ENCODE measurements at places on chromosomes 3 and 15.
A peak's percentile ranks its signal among the peaks of the same experiment; 100 is the strongest.

GRCh38 chr15:64742385-64742784, 33.0 kb downstream of the RBPMS2 start:
- DNase-seq, result no peak

- DNase-seq, result no peak
Measured at GRCh38 chr3:48012659-48013058, 3.6 kb downstream of the MAP4 start.

- DNase-seq, result no peak
Measured at GRCh38 chr3:182913889-182914288, 66.4 kb downstream of the DCUN1D1 start.

GRCh38 chr3:53171064-53171418, 10.0 kb downstream of the PRKCD start:
- DNase-seq, result no peak

DNA sequence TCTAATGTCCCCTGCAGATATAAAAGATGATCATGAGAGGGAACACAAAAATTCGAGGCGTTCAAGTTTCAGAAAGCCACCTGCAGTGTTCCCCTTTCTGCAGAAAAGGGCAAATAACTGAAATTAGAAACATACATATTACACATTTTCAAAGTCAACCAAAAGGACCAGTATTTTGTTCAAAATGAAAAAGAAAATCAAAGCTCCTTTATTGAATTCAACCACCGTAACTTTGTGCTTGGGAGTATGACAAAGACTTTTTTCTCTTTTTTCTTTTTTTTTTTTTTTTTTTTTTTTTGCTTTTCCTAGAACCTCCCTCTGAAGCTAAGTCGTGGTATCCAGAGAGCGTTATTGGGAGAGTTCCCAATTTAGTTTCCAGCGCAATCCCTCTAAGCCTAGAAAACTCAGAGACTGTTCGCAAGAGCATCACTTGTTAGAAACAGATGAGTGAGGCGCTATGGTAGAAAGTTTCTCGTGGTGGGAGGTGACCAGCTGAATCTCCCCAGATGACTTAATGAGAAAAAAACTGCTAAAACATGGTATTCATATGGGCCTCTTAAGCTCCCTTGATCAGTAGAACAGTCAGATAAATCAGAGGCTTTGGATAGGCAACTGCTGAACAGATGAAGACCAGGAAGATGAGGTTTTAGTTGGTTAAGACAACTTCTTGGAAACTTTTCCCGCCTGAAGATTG, 77.4 kb downstream of the MB21D2 start:
- no peak for DNase-seq

- DNase-seq, result no peak
Measured at GRCh38 chr3:120424506-120424905, 26.3 kb downstream of the FSTL1 start.

GRCh38 chr3:191499307-191500080, 38.5 kb downstream of the PYDC2 start:
- no peak for DNase-seq

DNA sequence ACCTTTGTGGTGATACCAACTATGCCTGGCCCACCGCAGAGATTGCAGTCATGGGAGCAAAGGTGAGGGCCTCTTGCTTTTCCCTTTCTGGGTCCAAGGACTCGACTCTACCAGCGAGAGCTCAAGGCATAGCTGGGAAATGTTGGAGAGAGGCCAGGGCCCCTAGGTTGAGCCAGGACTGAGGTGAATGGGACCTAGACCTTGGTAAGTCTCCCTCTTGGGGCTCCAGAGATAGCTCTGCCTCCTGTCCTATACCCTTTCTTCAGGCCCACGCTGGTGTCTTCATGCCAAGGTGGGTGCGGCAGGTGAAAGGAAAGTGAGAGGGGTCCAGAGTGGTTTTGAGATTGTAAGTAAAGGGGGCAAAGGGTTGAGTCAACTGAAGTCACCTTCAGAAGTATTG, 77.5 kb downstream of the PCCB start:
- no peak for DNase-seq

DNA sequence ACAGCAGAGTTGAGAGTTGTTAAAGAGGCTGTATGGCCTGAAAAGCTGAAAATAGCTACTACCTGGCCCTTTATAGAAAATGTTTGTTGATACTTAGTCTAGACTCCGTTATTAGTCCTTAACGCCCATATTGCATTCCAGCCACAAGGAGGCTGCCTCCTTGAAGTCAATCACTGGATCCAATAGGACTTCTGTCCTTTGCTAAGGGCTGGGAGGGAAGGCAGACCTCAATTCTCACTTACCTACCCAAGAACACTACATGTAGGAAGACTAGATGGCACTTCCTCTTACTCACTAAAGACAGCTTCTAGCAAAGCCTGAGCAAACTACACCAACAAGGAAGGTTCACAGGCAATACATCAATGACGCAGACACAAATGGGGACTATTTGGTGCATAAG, 139.5 kb upstream of the HACD2 start:
- DNase-seq, result no peak

DNA sequence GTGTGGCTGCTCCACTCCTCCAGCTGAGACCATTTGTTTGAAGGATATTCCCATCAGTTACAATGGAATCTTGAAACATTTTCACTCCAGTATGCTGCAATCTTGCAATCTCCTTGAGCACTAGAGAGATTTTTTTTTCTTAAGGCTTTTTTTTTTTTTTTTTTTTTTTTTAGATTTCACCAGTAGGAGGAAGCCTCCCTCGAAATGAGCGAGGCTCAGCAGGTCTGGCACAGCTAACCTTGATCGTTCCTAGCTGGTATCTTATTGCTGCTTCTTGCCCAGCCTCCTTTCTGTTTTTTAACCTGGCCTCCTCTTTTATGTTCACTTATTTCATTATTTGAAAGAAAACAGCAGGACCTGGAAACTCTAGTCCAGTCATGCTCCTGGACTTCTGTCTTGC, 48.1 kb downstream of the RAP2B start:
- DNase-seq, result no peak

- no peak for DNase-seq
Measured at GRCh38 chr15:99487337-99487730, 78.5 kb upstream of the MEF2A start.

DNA sequence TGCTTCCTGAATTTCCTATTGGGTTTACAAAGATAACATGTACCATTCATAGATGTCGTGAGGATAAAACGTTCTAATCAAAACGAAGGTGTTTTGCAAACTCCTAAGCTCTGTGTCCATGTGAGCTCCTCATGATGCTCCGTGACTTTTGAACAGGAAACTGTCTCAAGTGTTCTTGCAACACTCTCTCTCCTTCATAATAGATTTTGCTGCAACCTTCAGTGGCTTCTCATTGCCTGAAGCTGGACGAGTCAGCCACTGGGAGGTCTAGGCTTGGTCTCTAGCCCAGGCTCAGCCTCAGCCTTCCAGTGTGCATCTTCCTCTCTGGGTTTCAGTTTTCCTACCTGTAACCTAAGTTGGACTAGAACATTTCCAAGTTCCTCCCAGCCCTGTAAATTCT, 18.7 kb upstream of the BCL2A1 start:
- no peak for DNase-seq

- DNase-seq, result no peak
Measured at GRCh38 chr15:71096676-71097075, 18.6 kb upstream of the THSD4 start.

GRCh38 chr3:170180079-170180907, 1.2 kb downstream of the PHC3 start:
- no peak for DNase-seq

DNA sequence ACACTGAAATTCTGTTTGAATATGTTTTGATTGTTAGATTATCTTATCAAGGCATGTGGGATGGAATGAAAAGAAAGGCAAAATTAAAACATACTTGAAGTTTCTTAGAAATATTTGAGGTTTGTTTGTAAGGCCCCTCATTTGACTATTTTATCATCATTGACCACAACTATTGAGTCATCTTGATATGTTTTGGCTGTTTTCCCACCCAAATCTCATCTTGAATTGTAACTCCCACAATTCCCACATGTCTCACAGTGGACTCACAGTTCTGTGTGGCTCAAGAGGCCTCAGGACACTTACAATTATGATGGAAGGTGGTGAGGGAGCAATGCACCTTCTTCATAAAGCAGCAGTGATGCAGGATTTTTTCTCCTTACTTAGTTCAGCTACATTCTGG, 917.1 kb downstream of the PLOD2 start:
- peak; percentile 87 for DNase-seq

- DNase-seq, result no peak
Measured at GRCh38 chr3:184117636-184118035, 17.5 kb upstream of the EIF2B5 start.

- no peak for DNase-seq
Measured at GRCh38 chr15:33116198-33116597, 78.3 kb downstream of the FMN1 start.

- no peak for DNase-seq
Measured at GRCh38 chr3:132622148-132622547, 25.1 kb downstream of the ACKR4 start.

- DNase-seq, result no peak
Measured at GRCh38 chr15:22902046-22902445, 63.6 kb downstream of the NIPA2 start.

- peak; percentile 100 for DNase-seq
Measured at GRCh38 chr3:72891053-72891855, 3.4 kb downstream of the GXYLT2 start.

GRCh38 chr15:29438703-29439055, 169.1 kb upstream of the NSMCE3 start:
- no peak for DNase-seq

- peak; percentile 2 for DNase-seq
Measured at GRCh38 chr3:124663690-124664089, 66.6 kb upstream of the UMPS start.

DNA sequence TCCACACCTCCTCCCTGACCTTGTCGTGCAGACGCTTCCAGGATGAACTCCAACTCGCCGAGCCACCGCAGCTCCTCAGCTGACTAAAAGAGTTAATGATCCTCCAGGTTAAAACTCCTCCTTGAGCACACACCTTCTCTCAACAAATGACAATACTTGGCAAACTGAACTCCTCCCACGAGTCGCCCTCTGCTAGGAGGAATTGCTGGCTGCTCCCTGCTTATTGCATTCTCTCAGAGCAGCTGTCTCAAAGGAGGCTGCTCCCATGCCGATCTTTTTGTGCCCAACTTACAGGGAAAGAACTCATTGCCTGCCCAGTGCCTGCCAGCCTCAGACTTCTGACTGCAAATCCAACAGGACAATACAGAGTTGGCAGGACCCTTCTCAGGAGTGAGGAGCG, at the start of gene ATP13A4:
Gene ATP13A4, minus strand, starts transcription at position 85 of the 400 bp plus-strand sequence. CDS start 96 bp downstream, outside the sequence.
- no peak for DNase-seq

- no peak for DNase-seq
Measured at GRCh38 chr15:41429003-41429890, 12.4 kb downstream of the RTF1 start.

GRCh38 chr3:190366133-190366532, 21.8 kb upstream of the CLDN16 start:
- DNase-seq, result no peak

DNA sequence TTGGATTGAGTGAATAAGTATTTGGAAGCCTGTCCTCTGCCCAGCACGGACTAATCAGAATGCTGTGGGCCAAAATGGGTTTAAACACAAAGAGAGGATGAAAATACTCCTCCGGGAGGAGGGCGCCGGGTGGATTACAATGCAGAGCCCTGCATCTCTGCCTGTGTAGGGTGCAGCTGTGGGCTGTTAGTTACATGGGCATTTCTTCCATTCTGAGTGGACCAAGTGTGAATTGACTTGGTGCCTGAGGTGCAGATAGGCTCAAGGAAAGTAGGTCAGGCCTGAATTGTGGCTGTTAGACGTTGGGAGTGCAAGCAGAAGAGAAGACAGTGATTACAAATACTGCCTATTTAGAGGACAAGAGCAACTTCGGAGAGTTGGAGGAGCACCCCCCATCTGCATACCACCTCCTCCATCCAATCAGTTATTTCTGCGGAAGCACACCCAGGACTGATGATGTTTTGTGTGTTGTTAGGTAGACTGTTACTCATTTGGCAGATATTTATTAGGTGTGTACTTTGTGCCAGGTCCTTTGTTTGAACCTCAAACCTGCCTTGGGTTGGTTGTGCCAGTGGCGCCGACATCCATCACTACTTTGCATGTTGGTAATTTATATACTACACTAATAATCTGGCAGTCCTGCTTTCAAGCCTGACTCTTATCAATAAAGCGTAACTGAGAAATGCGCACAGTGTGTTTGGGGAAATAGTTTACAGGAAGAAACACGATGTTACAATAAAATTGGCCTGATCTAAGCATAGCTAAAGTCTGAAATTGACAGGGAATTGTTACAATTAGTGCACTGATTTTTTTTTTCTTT, 33.0 kb downstream of the PTPRG start:
- no peak for DNase-seq

DNA sequence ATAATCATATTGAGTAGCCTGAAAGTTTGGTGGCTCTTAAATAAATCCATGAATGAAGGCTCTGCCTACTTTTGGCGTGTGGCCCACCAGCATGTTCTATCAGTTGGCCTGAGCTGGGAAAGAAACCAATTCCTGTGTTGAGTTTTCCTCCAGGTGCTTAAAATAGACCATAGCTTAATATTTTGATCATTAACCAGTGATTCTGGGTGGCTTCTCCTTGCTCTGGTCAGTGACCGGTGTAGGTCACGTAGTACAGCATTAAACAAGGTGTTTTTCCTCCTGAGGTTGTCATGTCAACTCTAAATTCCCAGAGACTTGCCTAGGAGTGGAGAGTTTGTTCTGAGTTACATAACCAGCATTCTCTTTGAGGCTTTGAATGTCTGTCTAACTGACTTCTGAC, 1.3 kb downstream of the HHLA2 start:
- DNase-seq, result no peak

DNA sequence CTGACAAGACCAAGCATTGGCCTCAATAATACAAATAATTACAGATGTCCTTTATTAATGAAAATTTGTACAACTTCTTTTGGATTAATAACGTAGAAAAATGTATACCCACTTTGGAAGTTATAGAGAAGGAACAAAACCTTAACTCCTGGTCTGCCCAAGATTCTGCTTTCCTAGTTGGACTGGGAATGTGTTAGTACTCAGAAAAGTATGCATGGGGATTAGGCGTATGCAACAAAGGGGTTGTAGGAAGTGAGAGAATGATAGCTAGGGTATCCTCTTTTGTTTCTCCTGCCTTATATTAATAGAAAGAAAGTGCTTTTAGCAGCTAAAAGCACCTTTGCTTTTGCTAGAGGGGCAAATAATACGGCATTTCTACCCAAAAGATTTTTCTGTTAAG, 116.2 kb upstream of the LRRFIP2 start:
- peak; percentile 42 for DNase-seq

DNA sequence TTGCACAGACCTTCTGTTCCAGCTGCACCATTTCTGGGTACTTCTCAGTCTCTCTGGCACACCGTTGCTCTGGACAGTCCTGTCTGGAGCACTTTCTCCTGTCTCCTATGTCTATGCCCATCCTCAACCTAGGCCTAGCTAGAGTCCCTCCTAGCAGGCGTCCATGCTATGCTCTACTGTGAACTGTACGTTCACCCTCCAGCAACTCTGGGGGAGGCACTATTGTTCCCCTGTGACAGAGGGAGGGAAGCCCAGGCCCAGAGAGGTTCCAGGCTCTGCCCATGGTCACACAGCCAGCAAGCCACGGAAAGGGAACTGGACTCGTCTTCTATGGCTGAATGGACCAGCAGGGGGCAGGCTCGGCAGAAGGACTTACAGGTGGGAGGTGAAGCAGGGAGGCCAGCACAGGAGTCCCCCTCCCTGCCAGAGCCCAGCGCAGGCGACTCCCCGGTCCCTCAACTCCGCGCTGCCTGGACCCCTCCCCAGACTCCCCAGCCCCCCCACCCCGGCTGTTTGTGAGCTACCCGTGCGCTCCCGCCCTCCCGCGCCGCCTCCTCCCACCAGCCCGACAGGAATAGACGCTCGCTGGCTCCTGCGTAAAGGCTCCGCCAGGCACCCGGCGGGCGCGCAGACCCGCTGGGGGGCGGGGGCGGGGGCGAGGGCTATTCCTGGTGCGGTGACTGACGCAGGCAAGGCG, 1.7 kb upstream of the LINGO1 start:
- DNase-seq, result no peak

GRCh38 chr3:89380016-89380415, 272.6 kb downstream of the EPHA3 start:
- peak; percentile 53 for DNase-seq

Data from fibroblast of skin of left quadriceps (primary cell).